MCF 10A (cell line): ENCODE measurements at places on chromosomes 12 and 14. TPM values are rescaled to one million over a fixed set of nuclear protein-coding genes. Genes with fewer than 3 reads are reported as not detected.

Gene GPHB5
- not detected in 2 replicates for total RNA-seq

Gene RGS6
- not detected in 2 replicates for total RNA-seq

Gene BCAT1
- 0.12 and 0.20 TPM in 2 replicates for total RNA-seq

Gene TAS2R42
- not detected in 2 replicates for total RNA-seq

Gene PLEKHG7
- not detected in 2 replicates for total RNA-seq

GRCh38 chr12:97452839-97453238, 9.8 kb upstream of the RMST start:
- no peak for DNase-seq

DNA sequence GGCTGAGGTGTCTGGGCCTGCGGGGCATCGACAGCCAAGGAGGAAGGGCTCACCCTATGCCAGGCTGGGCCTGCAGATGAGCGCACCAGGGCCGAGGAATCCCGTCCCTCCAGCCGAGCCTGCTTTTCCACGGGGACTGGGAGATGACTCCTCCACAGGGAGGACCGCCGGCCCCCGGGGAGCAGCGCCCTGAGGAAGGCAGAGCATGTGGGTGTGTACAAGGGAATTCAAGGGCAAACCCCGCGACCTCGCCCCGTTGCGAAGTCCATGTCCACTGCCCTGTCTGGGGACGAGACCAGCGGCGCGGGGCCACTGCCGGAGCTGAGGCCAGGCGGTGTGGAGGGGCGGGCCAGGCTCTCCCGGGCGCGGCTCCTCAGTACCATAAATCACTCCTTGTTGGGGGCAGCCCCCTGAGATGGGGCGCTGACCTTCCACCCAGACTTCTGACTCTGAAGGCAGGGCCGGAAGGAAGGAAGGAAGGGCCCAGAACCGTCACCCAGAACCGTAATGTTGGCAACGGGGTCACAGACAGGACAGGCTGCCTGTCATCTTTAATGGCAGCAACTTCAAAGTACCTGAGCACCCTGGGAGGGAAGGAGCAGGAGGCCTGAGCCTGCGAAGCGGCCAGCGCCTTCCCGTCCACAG, 52.5 kb downstream of the RNF34 start:
- DNase-seq: no peak
